ENCODE measurements at places on chromosomes 16 and 17.

DNA sequence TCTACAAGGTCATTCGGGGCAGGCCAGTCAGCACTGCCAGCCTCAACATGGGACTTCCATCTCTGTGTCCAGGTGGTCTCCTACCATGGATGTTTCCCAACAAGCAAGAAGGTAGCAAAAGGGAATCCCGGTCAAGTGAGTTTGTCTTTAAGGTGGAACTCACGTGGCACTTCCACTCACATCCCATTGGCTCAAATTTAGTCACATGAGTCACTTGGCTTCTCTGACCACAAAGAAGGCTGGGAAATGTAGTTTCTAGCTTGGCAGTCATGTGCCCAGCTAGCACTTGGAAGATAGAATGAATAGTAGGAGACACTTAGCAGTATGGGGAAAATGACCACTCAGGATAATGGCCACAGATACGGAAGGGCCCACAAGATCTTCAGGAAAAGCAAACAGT, 106.6 kb downstream of the AIPL1 start:
- DNase-seq = no peak

- no peak for DNase-seq
These were observed 24.9 kb downstream of the ACSF3 start for GRCh38 chr16:89118361-89119165.

DNA sequence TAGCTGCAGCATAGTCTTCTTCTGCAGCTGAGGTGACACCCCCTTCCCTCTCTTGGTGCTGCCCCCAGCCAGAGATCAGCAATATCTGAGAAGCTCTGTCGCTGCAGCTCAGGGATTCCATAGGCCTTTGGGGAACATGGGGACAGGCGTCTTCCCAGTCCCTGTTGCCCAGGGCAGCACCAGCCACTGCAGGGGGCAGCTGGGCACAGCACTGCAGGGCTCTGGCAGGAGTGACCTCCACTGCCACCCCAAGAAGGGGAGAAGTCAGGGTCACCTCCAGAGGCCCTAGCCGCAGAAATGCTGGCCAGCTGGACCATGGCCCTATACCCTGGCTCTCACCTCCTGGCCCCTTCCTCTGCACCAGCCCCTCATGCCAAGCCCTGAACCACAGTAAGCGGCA, 16.9 kb downstream of the SCN4A start:
- DNase-seq = no peak

GRCh38 chr16:50265716-50266336, 525 bp upstream of the ADCY7 start:
- no peak for DNase-seq

GRCh38 chr17:13114601-13115031, 96.8 kb upstream of the ELAC2 start:
- DNase-seq = peak; percentile 54

- DNase-seq = no peak
These were observed 3.9 kb upstream of the ZFPM1 start for GRCh38 chr16:88449267-88449561.

DNA sequence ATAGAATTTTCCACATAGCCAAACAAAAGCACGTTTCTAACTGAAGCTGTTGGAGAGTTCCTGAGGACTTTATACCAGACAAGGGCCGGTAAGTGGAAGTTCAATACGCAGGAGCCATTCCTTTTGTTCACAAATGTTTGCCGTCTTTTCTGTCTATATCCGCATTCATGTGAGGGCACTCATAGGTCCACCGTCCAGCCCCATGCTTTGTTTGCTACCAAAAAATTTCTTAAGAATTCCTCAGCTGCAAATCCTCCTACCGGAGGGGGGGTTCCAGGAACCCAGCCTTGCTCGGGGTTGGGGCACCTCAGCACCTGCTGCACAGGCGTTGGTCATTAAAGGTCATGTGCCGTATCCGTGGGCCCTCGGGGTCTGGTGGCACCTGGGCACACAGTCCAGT, 276.8 kb downstream of the SEC14L1 start:
- no peak for DNase-seq

DNA sequence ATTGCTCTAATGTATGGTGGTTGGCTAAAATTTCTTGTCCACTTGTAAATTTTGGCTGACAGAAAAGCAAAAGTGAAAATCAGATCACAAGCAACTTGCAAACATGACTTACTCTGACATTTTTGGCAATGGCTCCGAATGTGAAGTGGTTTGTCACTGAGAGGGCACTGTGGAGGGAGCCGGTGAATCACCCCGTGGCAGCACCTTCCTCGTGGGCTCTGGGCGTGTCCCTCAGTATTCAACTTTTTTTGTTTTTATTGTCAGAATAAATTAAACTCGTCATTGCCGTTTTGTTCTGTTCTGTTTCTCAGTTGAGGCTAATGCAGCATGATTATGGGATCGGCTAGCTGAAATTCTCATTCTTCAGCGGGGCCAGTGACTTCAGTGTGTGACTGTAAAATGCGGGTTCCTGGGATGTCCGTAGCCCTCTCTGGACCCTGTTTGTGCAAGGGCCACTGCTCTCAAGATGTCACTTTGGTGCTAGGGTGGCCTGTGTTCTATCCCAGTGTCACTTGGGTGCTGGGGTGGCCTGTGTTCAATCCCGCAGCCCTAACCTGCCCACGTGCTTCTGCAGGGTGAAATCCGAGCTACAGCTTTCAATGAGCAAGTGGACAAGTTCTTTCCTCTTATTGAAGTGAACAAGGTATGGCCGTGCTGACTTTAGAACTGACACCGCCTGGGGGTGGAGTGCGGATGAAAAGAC, 48.8 kb downstream of the RPA1 start:
- DNase-seq = no peak

DNA sequence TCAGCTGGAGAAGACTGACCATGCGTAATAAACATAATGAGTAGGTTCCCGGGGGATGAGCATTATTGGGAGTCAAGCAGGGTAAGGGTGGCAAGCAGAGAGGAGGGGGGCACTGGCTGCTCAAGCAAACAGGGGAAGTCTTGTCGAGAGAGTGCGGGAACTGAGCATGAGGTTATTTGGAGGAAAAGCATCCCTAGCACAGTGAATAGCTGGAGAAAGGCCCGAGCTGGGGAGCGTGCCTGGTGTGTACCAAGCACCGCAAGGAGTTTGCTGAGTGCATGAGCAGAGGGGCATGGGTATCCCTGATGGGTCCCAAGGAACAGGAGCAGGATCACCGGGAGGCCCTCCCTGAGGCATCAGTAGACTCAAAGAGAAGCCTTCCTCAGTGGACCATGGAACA, 17.2 kb downstream of the CYTH1 start:
- DNase-seq = no peak

DNA sequence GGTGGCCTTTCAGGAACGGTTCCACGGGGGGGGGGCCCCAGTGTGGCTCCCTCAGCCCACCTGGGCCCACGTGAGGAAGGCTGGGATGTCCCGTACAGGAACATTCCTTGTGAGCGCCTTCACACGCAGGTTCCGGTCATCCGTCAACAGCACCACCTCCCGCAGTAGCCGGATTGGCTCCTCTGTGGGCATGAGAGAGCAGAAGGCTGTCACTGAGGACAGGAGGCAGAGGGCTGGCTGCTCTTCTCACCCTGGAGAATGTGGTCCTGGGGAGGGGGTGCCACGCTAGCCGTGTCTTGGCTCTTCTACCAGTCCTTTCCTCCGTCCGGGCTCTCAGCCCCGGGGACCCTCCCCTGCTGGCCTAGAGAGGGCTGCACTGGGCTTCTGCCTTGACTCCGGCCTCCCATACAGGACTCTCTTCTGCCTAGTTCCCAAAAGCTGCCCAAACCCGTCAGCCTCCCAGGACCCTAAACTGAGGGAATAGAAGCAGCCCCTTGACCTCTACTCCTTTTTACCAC, 6.6 kb downstream of the HIC1 start:
- DNase-seq = no peak

GRCh38 chr17:29043539-29044145, 701 bp downstream of the PIPOX start:
- DNase-seq = peak; percentile 8

DNA sequence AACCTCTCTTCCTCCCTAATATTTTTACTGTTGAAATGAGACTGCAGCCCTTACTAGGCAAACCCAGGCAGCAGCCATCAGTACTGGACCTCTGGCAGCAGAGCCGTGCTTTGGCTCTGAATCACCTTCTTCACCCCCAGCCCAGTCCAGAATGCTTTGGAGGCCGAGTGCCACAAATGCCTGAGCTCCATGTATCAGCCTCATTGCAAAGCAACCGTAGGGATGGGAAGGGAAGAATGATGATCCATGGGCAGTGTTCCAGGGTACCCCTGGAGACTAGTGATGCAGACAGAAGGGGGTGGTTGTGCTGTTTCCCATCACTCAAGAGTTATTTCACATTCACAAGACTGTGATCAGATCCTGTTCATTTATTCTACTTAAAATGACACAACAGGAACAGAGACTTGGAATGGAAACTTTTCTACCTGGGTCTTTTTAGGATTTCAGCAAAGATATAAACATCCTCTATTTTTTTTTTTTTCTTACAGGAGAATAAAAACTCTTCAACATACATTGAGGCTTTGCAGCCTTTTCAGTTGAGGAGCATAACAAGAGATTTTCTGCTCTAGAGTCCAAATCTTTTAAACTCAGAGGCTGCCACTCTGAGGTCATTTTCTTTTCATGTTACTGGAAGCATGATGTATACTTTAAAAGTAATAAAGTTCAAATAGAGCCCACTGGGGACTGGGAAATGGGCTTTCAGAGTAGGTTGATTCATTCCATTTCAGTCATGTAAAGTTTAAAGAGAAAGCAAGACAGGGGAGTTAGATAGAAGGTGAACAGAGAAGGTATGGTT, 138.3 kb downstream of the KCNJ2 start:
- DNase-seq = no peak

- DNase-seq = no peak
These were observed 204.5 kb downstream of the GSG1L start for GRCh38 chr16:27859020-27859419.

GRCh38 chr16:87724490-87725291, 41.1 kb downstream of the KLHDC4 start:
- no peak for DNase-seq

DNA sequence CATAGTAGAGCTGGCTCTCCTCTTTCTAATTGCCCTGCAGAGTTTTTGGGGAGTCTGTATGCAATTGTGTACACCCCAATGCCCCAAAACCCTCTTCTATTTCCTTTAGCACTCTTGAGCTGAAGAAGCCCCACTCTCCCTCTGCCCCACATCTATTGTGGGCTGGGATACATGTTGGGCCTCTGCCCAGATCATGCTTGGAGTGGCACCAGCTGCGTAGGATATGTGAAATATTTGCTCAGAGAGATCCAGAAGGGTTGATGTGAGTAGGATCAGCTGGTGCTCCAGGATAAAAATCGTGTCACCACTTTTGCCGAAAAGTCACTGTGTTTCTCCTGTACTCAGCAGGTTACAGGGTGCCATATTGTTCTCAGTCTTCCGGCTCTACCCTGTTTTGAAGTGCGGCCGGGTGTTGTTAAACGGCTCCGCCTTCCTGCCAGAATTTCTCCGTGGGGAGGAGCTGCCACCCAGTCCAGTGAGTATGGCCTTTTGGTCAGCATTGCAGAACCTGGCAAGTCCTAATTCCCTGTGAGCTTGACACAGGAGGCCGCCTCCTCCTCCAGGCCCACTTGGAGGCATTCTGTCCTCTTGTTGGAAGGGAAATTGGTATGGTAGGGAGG, 664.5 kb downstream of the WWOX start:
- DNase-seq = no peak

- DNase-seq = peak; percentile 22
These were observed 54.9 kb downstream of the SDR42E1 start for GRCh38 chr16:81956213-81956948.

- DNase-seq = no peak
These were observed 1.4 kb upstream of the WNT3 start for GRCh38 chr17:46819906-46820351.

- DNase-seq = no peak
These were observed 17.9 kb downstream of the WNT9B start for GRCh38 chr17:46869296-46869695.

GRCh38 chr16:75062135-75062975, 54.2 kb downstream of the LDHD start:
- DNase-seq = no peak

- no peak for DNase-seq
These were observed 483.5 kb downstream of the CDH13 start for GRCh38 chr16:83110269-83110668.

GRCh38 chr16:30609002-30609925, 925 bp downstream of the ZNF689 start:
- DNase-seq = peak; percentile 38

DNA sequence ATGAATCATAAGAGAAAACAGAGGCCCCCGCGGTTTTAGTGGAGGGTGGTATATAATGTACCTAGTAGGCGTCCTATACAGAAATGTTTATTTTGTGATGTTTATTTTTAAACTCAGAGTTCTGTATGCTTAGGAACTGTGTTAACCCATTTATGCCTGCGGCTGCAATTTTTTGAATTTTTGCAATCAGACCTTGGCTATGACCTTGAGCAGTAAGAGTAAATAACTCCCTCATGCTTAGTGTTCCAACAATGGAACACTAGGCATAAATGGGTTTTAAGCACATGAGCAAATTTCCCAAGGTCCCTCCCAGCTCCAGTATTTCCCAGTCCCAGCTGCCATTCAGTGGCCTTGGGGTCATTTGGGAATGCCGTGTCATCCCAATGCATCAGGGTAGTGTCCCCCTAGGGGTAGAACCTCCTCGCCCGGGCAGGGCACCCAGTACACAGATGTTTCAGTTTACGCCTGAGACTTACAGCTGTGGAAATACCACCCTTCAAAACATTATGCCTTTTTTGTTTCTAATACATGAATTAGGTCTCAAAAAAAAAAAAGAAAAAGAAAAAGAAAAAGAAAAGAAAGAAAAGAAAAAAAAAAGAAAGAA, 605.8 kb upstream of the CDH11 start:
- no peak for DNase-seq

- DNase-seq = no peak
These were observed 11.2 kb upstream of the GFOD2 start for GRCh38 chr16:67730326-67730725.

DNA sequence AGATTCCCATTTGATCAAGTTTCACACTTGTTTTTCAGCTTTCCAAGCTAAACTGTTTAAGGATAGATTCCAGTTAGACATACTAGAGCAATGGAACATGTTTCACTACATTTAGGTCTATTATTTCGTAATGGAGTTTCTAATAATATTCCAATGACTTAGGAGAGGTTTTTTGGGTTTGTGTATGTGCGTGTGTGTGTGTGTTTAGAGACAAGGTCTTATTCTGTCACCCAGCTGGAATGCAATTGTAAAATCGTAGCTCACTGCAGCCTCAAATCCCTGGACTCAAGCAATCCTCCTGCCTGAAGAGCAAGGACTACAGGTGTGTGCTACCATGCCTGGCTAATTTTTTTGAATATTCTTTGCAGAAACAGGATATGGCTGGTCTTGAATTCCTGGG, 426.3 kb downstream of the ZFHX3 start:
- no peak for DNase-seq

Data from COLO829 (cell line).